Pancreas (tissue), 10 donors: ENCODE measurements at places on chromosomes 5 and 9.

DNA sequence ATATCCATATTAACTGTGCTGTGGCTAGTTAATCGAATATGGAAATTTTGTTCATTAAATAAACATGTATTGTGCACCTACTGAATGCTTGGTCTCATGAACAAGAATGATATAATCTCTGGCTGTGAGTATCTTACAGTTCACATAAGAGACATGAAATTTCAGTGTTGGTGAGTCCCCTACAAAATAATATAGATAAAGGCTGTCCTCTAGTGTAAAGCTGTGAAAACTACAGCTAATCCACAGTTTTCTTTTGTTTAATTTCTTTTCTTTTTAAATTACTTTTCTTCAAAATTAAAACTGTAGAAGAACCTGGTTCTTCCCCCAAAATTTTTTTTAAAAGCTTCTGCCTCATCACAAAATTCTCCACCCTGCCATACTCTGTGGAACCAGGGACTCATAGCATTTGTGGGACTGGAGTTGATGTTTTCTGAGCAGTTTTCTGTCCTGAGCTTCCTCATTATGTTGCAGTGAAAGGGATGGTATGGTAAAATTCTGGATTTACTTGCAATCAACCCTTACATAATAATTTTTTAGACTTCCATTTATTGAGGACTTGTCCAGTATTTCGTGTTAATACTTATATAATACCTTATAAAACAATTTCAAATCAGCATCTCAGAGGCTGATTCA, 135.0 kb downstream of the STK32A start:
- no peak for DNase-seq

DNA sequence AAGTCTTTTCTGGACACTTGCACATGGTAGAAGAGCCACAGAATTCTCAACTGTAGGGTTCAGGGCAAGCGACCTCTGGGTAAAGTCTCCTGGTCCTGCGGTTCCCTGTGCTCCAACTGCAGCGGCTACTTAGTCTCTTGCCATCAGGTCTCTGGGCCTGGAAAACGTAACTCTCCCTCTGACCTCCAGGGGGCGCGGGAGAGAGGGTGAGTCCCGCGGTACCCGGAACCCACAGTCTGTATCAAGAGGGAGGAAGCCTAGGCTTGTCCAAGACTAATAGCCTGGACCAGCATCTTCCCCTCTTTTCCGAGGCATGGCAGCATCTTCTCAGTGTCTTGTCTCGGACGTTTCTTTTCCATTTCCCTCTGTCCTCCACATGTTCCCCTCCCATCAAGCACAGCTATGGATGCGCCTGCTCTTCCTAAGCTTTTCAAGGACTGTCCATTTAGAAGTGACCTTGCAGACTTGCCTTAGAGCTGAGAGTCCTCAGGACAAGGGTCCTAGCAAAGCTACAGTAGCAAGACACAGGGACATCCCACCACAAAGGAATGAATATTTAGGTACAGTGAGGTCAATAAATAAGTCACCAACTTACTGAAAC, 59.3 kb downstream of the FSTL4 start:
- DNase-seq = peak; percentile 77

GRCh38 chr5:132094393-132095076, 20.9 kb downstream of the CSF2 start:
- DNase-seq = no peak

DNA sequence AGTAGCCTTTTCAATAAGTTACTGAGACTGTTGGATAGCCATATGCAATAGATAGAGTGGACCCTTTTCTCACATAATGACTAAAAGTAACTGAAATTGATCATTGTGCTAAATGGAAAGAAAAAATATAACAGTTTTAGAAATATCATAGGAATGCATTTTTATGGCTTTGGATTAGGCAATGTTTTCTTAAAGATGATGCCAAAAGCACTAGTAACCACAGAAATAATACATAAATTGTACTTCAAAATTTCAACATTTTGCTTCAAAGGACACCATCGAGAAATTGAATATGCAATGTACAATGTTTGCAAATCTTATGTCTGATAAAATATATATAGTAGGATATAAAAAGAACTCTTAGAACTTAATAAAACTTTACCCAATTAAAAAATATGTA, 1267.5 kb upstream of the CDH9 start:
- no peak for DNase-seq
